HL-60 (cell line): ENCODE measurements at places on chromosomes 2 and 18.

GRCh38 chr2:16713011-16713423 lies 47.4 kb upstream of the CYRIA start:
- no peak for DNase-seq

GRCh38 chr2:84906900-84907714 lies 1.7 kb downstream of the TMSB10 start:
- peak; percentile 73 for DNase-seq

DNA sequence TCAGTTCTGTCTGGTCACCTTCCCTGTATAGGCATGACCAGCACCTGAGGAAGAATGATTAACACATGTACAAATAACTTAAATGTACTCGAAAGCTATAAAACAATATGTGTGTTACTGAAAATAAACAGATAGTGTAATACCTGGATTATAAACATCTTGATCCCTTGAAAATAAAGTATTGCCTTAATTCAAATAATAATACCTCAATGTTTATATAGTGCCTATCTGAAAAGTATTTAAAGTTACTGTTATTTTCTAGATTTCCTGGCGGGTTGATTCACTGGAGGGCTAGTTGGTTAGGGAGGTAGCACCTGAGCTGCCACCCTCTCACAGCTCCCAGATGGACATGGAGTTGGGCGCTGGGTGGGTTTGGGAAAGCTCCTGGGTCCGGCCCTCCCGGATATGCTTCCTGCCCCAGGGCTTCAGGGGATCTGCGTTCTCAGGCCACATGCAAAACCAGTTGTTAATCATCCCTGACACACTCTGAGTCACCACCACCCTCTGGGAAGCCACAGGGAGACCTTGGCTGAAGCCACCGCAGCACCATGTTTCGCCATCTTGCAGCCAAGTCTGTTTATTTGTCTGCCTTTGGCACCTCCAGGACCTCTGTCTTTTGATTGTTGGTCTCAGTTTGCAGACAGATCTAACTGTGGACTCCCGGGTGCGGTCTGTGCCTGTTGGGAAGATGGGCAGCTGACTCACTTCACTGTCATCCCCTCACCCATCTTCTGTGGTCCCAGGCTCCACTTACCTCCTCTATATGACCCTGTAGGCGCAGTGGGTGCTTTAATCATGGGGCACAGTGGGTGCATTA lies 35.3 kb downstream of the RAB31 start:
- DNase-seq = peak; percentile 93

DNA sequence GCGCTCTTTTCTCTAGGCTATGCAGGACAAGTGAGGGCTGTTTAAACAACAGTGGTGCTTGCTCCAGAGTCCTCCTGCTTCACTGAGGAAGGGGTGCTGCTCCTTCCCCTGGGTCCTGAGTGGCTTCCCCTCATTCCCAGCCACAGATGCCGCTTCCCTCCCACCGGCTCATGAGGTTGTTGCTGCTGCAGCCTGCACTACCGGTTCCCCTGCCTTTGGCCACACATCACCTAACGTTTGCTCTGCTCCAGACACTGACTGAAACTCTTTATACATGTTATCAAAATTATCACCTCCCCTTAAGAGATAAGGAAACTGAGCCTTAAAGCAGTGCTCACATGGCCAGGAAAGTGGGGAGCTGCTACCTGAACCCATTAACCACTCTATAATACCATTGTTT lies 130.8 kb upstream of the LGALSL start:
- no peak for DNase-seq

DNA sequence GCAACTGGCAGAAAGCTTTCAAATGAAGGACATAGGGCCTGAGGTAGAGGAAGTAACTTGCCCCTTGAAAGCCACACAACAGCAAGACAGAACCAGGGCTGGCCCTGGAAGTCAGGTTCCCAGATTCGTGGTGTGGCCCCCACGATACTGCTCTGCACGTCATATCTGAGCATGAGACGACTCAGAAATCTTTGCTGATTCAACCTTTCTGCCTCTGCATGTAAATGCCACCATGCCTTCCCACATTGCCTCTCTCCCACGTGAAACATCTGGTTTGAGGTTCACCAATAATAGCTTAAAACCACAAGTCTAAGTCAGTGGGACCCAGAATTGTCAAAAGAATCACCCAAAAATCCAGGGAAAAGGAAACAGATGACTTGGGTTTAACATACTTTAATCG lies 214.0 kb upstream of the TRIB2 start:
- peak; percentile 46 for DNase-seq

DNA sequence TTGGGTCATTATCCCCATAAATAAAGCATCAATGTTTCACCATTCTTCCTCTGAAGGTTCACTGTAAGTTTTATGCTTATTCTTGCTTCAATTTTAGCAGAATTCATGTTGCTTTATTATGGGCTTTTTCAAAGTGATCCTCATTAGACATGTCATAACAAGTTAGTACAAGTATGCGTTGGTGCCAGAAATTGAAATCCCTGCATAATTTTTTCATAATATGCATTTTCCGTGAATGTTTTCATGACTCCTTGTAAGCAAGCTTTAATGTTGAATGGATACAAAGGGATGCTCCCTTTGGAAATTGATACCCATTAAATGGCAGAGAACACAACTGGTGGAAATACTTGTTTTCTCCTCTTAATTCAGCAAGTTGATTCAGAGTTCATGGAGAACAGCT lies 179.7 kb downstream of the ST6GAL2 start:
- no peak for DNase-seq

- no peak for DNase-seq
Observed at GRCh38 chr18:2513616-2514015, 57.7 kb downstream of the METTL4 start.

DNA sequence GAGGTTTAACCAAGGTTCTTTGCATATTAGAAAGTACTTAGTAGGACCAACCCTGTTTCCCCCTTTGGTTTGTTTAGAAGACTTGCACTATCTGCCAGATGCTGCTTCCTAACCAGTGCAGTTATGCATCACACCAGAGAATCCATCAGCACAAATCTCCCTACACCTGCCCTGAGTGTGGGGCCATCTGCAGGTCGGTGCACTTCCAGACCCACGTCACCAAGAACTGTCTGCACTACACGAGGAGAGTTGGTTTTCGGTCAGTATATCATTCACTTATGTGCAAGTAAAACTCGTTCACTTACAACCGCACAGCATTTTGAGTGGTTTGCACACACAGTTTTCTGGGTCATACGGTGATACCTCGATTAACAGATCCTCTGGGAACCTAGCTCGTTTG lies 69.7 kb downstream of the ZNF532 start:
- no peak for DNase-seq

DNA sequence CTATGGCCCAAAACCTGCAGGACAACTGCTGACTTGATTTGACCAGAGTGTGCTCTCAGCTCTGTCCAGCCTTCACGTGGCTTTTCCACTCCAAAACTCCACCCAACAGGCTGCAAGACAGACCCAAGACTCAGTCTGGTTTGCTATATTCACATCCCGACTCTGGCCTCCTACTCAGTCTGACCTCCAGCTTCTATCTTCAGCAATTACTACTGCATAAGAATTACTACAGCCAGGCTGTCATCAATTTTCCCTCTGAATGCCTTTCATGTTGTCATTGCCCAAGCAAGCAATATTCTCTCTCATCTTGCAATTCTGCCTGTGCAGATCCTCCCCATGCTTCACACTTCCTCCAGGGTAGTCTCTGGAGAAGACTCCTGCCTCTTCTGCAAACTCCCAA lies 53.6 kb upstream of the GYPC start:
- DNase-seq = no peak
